ENCODE measurements at places on chromosomes 7 and 10. TPM values are rescaled to one million over a fixed set of nuclear protein-coding genes. Genes with fewer than 3 reads are reported as not detected.

ITGA8 gene
- 0.25 TPM for total RNA-seq

AKR1B15 gene
- total RNA-seq: not detected

LEP gene
- not detected for total RNA-seq

EGR2 gene
- under 0.01 TPM for total RNA-seq

HTRA1 gene
- total RNA-seq: 137 TPM

ENO4 gene
- total RNA-seq: not detected

DTX2 gene
- total RNA-seq: 6.4 TPM

ZMIZ2 gene
- 4.7 TPM for total RNA-seq

SH2D4B gene
- 0.16 TPM for total RNA-seq

CFTR gene
- not detected for total RNA-seq

VPS50 gene
- total RNA-seq: 25.7 TPM

LIPF gene
- total RNA-seq: not detected

MDFIC gene
- total RNA-seq: 36.6 TPM

ASZ1 gene
- total RNA-seq: not detected

BLNK gene
- total RNA-seq: not detected

ELFN1 gene
- 0.57 TPM for total RNA-seq

SPDYE6 gene
- total RNA-seq: 0.06 TPM

TBX20 gene
- total RNA-seq: not detected

IGF2BP3 gene
- 15.0 TPM for total RNA-seq

IL2RA gene
- total RNA-seq: not detected

CTAGE4 gene
- total RNA-seq: not detected

HK1 gene
- total RNA-seq: 105 TPM

PTPRE gene
- total RNA-seq: 28.8 TPM

EPHA1 gene
- total RNA-seq: not detected

MYPN gene
- total RNA-seq: 0.16 TPM

PCLO gene
- total RNA-seq: 4.5 TPM

EIF4H gene
- 515 TPM for total RNA-seq

UMAD1 gene
- 6.2 TPM for total RNA-seq

ITPRIP gene
- 10.8 TPM for total RNA-seq

NPC1L1 gene
- not detected for total RNA-seq

MALRD1 gene
- not detected for total RNA-seq
